ENCODE measurements at places on chromosomes 6 and 20.

DNA sequence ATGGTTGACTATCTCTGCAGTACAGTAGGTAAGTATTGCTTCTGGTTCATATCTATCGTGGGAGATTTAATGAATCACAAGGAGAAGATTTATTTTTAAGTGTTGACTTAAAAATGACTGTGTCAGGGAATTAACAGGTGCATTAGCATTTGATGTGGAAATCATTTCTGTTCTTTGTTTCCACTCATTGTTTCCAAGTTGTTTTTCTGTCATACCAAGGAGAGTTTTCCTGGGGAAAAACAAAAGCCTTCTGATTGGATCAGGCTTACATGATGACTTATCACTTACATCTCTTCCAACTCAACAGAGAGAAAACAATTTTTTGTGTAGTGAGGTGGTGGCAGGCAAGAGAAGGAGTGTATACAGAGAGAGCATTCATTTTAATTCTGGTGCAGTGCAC lies 686.4 kb downstream of the HTR1B start:
- DNase-seq: no peak

GRCh38 chr6:140867336-140867735 lies 1265.4 kb upstream of the GJE1 start:
- no peak for DNase-seq

- DNase-seq: peak; percentile 53
Observed at GRCh38 chr6:80742481-80742880, 636.0 kb downstream of the BCKDHB start.

- no peak for DNase-seq
Observed at GRCh38 chr6:158313989-158314388, 1.7 kb downstream of the TULP4 start.

DNA sequence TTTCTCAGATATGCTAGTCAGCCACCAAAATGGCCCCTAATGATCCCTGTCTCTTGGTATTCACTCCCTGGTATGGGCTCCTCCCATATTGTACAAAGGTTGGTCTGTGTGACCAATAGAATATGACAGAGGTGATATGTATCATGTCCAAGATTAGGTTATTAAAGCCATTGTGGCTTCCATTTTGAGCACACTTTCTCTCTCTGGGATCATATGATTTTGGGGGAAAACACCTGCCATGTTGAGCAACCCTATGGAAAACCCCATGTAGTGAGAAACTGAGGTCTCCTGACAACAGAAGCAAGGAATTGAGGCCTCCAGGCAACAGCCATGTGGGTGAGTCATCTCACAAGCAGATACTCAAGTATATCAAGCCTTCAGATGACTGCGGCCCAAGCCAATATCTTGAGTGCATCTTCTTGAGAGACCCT lies 7.1 kb upstream of the ZNF318 start:
- peak; percentile 64 for DNase-seq

DNA sequence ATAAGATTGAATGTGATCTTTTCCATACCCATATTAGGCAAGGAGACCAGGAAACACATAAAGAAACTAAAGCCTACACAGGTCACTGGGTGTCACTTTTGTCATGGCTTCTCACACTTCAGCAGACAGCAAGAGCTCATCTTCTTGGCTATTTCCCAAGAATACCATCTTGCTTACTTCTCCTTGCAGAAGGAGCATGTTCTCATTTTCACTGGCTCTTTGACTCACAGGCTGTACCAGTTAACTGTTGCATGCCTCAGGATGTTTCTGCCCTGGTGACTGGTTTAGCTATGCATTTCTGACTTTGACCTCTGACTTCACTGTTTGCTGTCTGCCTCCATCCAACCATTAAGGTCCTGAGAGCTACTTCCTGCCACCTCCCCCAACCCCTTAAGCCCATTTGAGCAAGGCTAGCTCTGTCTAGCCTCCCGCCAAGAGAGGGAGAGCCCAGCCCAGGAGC lies 40.3 kb upstream of the OGFRL1 start:
- DNase-seq: peak; percentile 90

DNA sequence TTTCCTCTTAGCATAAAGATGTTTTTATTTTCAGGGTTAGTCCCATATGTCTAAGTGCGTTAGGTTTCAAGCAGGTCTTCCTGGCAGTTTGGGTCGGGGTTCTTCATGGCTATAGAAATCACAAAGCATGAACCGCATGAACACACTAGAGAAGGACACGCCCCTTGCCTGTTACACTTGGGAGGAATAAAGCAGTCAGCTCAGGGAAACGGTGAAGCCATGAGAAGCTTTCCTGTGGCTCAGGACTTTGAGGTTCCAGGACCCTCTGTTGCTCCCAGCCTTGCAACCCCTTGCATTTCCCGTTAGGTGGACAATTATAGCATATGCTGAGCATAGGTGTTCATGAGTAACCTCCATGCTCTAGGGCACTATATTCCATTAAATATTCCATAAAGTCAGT lies 96.7 kb downstream of the SYCP2 start:
- no peak for DNase-seq

DNA sequence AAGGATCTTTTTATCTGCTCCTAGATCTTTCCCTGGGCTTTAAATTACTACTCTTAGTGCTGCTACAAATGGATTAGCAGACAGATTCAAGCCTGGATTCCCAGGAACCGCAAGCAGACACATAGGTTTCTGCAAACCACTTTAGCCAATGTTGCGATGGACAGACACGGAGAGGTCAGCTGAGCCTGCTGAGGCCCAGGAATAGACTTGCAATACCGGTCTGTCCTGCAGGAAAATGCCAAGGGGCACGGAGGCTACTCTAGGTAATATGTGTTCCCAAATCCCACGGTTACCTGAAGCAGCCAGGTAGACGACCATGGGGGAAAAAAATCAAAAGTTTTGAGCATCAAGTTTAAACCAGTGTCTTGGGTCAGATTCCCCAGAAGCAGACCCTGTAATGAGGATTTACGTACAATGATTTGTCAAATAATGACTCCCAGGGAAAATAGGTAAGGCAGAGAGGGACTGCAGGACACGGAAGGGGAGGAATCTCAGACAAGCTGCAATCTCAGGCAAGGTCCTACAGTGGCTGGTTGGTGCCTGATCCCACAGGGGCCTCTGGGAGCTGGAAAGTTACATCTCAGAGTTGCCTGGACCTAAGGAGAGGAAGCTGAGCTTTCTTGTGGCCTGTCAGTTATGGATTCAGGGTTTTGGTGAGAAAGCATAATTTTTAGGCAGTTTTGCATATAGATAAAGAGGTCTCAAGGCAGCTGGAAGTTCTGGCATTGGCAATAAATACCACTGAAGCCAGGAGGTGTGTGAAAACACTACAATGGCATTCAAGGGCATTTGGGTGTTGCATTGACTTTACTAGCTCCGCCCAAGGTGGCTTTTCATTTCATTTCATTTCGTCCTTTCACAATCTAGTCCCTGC lies 12.5 kb downstream of the OTOR start:
- DNase-seq: no peak

DNA sequence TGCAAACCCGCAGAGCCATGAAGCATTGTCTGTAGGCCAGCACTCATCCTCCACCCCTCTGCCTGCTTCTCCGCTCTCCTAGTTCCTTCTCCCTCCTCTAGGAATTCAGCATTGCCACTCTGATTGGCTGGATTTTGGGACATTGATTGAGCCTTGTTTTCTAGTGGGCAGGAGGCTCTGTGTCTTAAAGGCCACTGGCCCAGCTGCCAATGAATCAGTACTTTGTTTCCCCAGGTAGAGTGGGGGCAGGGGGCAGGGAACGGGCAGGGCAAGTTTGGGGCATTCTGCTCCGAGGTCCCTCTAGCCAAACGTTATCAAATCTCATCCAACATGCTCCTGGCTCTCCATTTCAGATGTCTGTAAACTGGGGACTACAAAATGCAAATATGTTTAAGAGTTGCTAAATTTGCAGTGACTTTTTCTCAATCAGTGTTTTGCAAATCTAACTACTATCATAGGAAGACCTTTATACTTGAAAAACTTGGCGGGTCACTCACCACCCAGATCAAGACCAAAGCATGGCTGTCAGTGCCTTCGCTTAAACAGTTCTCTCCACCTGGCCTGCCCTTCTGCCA lies 10.4 kb upstream of the BPI start:
- peak; percentile 45 for DNase-seq

DNA sequence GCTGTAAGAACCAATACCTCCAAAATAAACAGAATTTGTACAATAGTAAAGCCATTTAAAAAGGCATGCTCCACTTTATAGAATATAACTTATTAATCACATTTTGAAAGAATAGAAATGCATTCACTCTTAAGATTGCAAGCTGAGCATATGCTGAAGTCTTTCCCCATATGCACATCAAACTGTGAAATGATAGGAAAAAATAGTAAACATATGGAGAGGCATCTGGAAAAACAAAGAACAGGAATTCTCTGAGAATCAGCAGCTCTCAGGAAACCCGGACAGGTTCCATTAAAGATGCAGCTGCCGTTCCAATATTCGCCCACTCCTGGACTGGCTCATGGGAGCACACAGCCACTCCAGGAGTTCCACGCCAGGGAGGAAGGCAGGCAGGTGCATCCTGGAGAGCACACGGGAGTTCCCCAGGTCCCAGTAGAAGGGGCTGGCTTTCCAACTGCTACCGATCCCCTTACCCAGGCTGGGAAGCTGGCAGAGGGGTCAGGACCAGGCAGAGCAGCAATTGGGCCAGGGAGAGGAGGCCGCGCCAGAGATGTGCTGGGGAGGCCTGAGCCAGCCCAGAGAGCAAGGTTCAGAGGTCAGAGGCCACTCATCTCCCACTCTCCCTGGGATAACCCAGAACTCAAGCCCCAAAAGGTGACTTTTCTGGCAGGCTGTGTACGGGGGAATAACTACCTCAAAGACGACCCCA lies 111.1 kb downstream of the DLL1 start:
- DNase-seq: no peak
